ENCODE measurements at places on chromosomes 11 and 22.

DNA sequence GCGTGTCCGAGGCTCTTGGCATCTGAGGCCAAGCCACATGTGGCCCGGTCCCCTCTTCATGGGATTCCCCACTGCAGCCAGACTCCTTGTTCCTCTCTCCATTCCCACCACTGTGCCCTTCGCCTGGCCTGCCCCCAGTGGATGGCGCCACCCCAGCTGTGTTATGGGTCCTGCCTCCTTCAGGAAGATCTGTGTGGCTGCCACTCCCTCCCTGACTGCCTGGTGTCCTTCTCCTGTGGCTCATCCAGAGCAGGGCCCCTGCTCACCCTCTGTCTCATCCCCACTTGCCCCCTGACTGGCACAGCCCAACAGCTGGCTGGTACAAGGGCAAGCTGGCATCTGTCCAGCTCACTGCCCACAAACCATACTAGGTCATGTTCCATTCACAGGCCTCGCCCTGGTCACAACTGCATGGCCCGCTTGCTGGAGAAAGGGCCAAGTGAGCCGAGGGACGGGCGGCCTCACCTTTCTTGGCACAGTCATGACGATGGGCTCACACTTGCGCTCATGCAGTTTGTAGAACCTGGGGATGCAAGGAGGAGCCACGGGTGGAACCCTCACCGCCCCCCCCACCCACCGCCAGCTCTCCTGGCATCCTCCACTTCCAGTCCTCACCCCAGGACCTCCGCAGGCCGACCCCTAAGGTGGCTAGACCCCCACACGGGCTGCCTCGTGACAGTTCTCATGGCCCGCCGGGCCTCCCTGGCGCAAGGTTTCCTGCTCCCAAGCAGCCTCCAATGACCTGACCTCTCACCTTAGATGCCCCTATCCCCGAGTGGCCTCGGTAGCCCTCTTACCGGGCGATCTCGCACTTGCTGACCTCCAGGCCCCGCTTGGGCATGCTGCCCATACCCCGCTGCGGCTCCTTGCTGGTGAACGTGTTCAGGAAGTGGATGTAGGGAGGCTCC lies 2.1 kb upstream of the PTPRCAP start:
- peak; percentile 75 for DNase-seq

DNA sequence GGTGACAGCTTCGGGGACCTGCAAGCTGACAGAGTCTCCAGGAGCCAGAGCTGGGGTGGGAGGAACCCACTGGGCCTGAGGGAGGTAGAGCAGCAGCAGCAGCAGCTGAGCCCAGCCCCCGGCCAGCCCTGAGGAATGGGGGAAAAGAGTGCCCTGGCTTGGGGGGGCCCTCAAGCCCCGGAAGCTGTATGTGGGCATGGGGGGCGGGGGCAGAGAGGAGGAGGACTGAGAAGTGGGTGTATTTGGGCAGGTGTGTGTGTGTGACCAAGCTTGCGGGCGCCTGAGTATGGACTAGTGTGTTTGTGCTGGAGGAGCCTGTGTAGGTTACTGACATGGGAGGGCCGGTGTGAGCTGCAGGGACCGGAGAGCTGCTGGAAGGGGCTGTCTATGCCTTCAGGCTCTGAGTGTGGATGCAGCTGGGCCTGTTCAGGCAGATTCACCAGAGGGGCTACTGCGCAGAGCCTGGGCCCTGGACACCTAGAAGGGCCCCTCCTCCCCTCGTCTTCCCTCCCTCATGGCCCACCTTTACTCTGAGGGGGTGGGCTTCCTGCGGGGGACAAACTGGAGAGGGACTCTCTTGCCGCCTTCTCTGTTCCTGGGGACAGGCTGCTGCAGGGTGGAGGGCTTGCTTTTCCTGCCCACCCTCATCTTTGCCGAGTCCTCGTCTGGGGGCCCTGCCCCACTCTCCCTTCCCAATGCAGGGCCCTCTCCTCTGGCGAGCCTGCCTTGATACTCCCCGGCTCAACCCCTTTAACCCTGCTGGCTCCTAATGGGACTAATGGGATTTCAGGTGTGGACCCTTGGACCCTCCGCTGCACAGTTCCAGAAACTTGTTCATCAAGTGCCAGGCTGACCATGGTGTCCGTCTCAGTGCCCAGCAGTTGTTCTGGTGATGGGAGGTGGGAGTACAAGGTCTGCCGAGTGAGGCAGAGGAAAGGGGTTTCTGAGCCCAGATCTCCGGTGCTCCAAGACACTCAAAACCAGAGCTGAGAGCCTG lies 28.2 kb downstream of the ST3GAL4 start:
- no peak for DNase-seq

GRCh38 chr11:2951231-2952110 lies 22.3 kb upstream of the PHLDA2 start:
- no peak for DNase-seq

DNA sequence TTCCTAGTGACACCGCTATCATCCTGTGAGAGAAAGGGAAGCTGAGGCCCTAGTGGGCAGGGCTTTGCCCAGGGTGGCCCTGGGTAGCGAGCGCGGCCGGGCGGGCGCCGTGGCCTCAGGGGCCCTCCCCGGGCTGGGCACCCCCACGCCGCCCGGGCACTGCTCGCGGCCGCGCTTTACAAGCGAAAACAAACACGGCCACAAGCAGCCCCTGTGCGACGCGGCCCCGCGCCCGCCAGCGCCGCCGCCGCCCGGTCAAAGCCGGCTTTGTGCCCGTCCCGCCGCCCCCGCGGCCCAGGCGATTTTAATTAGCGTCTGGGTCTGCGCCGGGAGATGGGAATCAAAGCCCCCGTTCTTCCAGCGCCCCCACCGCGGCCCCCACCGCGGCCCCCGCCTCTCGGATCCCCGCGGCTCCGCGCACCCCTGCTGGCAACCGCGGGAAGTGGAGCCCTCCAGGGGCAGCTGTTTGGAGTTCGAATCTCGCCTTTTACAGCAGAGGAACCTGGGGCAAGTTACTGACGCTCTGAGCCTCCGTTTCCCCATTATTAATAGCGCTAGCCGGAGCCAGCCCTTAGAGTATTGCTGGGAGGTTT lies 47.9 kb downstream of the CHRDL2 start:
- DNase-seq: peak; percentile 84

GRCh38 chr11:86395061-86395551 lies 20.4 kb downstream of the CCDC81 start:
- DNase-seq: no peak

- DNase-seq: no peak
These were observed 116.2 kb downstream of the FAT3 start for GRCh38 chr11:92340839-92341238.

GRCh38 chr11:83278351-83278750 lies 7.8 kb downstream of the CCDC90B start:
- DNase-seq: no peak

DNA sequence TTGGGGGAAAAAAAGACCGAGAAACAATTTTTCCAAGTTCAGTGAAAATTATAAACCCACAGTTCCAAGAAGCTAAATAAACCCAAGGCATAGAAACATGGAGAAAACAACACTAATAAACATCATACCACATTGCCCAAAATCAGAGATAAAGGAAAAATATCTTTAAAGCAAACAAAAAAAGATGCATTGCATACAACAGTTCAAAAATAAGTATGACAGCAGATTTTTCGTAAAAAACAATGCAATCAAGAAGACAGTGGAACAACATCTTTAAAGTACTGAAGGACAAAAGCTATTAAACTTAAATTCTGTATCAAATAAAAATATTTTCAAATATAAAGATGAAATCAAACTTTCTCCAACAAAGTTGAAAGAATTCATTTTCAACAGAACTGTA lies 921.3 kb downstream of the METTL15 start:
- no peak for DNase-seq

DNA sequence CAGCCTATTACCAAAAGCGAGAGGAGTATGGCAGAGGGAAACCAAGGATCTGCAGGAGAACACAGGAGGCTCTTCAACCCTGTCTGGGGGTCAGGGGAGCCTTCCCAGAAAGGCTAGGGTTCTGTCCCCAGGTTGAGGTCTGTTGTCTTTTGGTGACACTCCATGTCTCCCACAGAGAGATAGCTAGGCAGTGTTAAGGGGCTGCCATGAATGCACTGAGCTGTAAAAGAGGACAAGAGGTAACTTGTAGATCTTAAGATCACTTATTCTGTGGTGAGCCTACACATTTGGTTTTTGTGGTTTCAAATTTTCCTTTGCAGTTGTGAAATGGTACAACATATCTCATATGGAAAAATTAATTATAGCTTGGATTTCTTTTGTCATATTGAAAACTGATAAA lies 6.0 kb upstream of the ACER3 start:
- DNase-seq: no peak

GRCh38 chr22:21975854-21976345 lies 6.7 kb downstream of the TOP3B start:
- no peak for DNase-seq

DNA sequence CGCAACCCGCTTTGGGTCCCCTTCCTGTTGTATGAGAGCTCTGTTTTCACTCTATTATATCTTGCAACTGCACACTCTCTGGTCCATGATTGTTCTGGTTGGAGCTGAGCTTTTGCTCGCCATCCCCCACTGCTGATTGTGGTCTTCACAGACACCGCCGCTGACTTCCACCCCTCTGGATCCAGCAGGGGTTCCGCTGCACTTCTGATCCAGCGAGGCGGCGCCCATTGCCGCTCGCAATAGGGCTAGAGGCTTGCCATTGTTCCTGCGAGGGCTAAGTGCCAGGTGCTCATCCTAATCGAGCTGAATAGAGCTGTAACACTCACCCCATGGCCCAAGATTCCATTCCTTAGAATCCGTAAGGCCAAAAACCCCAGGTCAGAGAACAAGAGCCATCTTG lies 1905.8 kb upstream of the RAG2 start:
- DNase-seq: no peak

DNA sequence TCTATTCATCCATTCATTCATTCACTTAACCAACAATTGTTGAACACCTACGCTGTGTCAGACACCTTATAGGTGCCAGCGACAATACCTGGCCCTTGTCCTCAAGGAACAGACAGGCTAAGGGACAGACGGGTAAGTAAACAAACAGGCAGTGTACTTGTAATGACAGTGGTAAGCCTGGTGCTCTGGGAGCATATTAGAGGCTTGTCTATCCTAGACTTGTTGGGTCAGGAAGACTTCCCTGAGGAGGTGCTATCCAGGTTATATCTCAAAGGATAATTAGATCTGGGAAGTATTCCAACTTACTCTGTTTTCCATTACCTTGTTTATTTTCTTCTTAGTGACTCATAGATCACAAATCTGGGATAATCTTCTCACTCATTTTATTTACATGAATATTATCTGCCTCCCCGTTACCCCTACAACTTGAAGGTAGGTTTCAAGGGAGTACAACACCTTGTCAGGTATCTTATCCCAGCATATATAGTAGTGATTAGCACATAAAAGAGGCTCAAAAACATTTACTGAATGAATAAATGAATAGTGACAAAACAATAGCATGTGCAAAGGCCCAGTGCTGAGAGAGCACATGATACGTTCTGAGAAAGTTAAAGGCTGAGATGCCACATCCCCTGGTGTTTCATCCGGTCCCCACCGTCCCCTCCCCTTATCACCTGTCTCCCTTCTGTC lies 75.3 kb upstream of the NCAM1 start:
- DNase-seq: no peak

DNA sequence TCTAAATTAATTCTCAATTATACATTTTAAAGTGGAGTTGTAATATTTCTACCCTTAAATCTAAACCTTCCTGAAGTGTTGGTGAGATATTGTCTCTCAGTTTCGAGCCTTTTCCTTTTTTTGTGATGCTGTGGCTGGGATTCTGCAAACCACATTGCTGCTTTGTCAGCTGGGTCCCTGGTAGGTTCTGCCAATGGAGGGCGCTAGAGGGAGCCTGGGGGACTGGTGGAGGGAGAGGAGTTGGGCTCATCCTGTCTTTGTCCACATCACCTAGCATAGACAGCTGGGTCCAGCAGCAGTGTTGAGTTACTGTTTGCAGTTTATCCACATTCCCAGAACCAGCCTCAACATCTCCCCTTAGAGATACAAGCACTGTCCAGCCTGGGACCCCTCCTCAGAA lies 41.0 kb downstream of the TRAF6 start:
- DNase-seq: no peak

DNA sequence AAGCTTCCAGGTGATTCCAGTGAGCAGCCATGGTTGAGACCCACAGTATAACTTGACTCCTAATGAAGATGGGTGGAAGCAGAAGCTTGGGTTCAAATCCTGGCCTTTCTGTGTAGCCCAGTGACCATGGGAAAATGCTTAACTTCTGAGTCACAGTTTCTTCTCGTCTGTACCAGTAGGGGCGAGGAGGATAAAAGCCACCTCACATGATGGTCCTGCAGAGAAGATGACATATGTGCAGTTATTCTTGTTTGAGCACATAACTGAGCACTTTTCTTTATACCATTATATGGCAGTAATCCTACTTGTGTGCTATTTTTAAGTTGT lies 4.9 kb downstream of the TMEM109 start:
- DNase-seq: no peak

DNA sequence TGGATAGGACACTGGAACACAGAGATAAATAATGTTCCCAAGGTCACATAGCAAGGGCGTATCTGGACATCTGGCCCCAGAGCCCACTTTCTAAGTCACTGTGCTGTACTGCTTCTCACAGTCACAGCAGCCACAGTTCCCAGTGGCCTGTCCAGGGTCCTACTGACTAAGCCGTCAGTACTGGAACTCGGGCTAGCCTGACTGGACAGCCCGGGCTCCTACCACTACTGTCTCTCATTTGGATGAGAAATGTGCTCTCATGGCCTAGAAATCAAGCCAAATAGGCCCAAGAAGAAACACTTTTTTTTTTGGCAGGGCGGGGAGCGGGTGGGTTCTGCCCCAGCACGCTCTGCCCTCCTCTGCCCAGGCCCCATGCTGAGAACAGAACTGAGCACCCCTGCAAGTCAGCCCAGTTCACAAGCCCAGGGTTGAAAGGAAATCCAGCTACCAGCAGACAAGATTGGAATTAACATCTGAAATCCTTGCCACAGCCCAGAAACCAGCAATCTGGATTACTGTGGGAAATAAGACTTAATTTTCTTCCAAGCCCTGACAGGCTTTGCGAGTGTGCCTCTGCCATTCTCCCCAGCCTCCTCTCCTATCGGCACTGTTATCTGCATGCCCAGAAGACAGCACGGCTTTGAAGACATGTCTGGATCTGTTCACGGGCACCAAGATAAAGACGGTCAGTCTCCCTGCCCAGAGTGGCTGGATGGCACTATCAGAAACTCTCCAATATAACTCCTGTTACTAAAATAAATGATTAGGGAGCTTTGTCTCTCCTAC lies 182.9 kb upstream of the NCAM1 start:
- DNase-seq: no peak

DNA sequence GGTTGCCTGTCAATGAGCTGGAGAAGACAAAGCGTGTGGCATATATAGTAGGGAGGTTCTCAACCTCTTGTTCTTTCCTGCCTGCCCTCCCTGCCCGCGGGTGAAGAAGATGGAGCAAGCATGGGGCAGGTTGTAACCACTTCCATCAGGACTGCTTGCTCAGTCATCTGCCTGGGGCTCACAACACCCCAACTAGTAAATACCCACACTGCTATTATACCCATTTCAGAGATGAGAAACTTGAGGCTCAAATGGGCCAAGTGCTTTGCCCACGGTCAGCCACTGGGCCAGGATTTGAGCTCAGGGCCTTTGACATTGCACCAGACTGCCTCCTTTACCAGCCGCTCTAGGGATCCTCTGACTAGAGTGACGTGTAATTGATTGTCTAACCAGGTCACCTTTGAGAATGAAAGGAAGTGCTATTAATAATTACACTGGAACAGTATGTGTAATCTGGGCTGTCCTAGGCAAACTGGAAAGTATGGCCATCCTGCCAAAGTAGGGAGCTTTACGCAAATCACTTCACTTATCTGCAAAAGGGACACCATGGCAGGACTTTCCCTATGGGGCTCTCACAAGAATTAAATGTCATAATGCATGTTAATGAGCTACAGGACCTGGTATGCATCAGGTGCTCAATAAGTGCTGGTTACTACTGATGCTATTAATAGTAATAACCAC lies 2.8 kb upstream of the CDC42EP1 start:
- no peak for DNase-seq

GRCh38 chr11:46471943-46472661 lies 80.5 kb upstream of the CHRM4 start:
- DNase-seq: no peak

All from sciatic nerve (tissue), 2 donors.